Posterior vena cava (tissue), 2 donors: ENCODE measurements at places on chromosomes 13 and 19. TPM values are rescaled to one million over a fixed set of nuclear protein-coding genes. Genes with fewer than 3 reads are reported as not detected.

DNA sequence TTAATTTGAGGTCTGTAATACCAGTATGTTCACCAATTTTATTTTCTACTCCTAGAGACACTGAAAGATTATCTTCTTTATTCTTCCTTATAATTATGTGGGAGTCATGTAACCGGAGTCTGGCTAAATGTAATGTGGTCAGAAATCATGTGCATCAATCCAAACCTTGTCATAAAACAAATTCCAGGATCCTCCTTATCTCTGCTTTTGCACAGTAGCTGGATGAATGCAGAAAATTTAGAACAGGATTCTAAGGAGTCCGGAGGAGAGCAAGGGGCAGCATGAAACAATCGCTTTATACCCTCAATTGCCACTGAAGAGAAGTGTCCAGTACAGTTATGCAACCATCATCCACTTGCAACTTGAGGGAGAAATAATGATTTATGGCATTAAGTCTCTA, 2674.7 kb upstream of the PCDH20 start:
- DNase-seq = no peak

- no peak for DNase-seq
These were observed 37.2 kb downstream of the METTL21C start for GRCh38 chr13:102657630-102658029.

DNA sequence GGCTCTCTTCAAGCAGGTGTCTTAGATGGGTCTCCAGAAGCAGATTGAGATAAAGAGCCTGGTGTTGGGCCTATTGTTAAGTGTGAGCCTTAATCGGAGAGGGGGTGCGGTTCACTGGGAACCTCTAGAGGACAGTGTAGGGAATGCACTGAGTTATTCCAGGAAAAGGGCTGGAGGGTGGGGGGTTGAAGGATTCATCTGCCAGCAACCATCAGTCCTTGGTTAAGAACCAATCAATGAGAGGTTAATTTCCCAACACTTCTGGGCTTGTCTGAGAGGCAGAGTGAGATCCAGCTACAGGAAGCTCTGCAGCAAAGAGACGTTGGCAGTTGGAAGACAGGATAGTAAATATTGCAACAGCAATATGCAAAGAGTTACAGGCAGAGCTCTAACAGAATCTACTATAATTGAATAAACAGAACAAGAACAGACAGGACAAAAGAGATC, 28.7 kb downstream of the CYP4F2 start:
- DNase-seq = no peak

DNA sequence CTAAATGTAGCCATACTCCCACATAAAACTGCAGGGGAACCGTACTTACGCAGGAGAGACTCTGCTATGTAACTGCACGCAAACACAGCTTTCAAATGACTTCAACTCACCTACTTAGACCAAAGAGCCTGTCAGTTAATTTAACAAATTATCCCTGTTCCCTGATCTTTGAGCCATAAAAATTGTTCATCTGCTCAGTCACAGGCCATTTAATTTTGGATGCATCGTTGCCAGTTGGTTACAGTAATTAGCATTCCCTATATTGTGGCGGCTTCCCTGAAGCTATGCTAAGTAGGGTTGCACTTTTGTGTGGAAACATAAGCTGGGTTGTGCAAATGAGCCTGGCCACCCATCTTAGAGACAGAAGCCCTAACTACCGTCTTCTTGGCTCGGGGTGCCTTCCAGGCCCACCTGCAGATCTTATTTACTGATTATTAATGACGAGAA, 21.2 kb upstream of the OBI1 start:
- no peak for DNase-seq

- no peak for DNase-seq
These were observed 31.5 kb downstream of the ERCC5 start for GRCh38 chr13:102877303-102877702.

DNA sequence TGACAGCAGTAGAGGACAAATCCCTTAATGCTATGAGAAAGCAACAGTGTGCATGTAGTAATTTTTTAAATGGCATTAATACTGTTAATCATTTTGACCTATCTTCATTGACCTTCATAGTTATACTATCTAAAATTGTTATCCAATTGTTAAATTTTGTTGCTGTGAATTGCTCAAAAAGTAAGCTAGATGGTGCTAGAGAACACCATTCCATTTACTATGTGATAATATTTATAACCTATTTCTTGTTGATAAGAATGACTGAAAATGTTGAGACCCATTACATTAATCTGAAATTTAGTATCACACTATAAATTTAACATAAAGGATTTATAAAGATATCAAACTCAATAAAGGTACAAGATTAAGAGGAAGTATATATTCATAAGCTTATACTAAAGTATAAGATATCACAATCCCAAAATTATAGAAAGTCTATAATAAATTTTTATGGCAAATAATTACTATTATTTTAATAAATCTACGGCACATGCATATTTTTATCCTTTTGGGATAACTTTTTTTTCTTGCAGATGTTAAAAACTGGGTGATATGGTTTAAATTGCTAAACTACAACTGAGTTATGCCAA, 1573.3 kb downstream of the PCDH9 start:
- no peak for DNase-seq

Gene OR4F17
- total RNA-seq = not detected

Gene CGB1
- not detected for total RNA-seq

Gene FUT3
- total RNA-seq = not detected
